ENCODE measurements at places on chromosomes 1 and 21.

- no peak for DNase-seq
These were observed 62.4 kb downstream of the MAP3K21 start for GRCh38 chr1:233389893-233390292.

DNA sequence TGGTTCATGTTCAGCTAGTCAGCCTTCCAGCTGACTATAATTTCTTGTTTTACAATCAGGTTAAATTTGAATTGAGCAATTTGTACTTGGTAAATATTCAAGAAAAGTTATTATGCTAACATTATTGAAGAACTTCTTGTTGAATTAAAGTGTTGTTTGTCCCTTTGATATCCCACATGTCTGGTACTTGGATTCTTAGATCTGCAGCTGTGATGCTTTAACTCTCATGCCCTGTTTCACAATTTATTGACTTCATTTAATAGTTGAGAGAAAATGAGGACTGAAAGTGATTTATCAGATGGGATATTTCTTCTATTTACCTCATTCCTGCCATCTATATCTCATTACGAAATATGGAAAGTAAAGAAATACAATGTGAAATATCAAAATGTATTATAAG is 92.8 kb downstream of the FASLG start:
- DNase-seq = no peak

DNA sequence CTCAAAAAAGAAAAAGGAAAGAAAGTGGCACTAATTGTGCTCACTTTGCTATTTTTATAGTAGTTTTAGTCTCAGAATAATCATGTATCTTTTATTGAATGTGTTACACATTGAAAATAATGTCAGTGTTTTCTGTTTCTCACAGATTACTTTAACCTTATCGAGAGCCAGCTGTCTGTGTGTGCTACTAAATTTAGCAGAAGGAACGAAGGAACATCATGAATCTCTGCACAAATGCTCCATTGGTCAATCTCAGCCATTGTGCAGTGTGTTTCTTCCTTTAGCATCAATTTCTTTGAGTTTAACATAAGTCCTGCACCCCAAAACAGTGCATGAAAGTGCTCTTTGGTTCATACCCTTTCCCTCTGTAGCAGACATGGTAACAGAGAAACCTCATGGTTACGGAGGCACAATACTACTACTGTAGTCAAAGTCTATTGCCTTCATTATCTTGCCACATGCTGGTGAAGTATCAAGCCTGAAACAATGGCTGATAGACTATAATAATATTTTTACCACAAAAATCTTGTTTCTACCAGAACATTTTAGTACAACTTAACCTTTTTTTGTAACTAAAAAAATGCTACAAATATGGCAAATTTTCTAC is 310.0 kb downstream of the HMCN1 start:
- DNase-seq = no peak

DNA sequence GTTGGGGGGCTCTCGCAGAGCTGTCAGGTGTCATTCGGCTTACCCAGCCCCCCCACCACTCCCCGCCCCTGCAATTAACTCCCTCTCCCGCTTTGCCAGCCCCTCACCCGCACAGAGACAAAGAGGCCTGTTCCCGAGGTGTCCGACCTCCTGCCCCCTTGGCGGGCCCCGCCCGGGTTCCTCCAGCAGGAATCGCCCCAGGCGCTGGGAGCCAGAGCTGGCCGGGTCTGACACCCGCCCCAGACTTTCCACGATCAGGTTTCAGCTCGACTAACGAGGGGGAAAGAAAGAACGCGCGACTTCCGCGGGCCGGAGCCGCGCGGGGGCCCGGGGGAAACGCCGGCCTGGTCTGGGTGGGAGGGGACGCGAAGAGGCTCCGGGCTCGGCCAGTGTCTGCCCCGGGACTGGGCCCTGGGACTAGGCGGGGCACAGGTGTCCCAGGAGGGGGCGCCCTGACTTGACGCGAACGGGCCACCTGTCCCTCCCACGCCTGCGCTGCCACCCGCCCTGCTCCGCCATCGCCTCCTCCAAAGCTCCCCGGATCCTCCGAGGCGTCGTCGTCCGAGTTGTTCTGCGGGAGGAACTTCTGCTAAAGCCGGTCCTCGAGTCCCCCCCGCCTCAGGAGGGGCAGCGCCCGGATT is 36.4 kb upstream of the HHAT start:
- no peak for DNase-seq

GRCh38 chr1:1684031-1684681 is 8.4 kb downstream of the SLC35E2B start:
- DNase-seq = no peak

DNA sequence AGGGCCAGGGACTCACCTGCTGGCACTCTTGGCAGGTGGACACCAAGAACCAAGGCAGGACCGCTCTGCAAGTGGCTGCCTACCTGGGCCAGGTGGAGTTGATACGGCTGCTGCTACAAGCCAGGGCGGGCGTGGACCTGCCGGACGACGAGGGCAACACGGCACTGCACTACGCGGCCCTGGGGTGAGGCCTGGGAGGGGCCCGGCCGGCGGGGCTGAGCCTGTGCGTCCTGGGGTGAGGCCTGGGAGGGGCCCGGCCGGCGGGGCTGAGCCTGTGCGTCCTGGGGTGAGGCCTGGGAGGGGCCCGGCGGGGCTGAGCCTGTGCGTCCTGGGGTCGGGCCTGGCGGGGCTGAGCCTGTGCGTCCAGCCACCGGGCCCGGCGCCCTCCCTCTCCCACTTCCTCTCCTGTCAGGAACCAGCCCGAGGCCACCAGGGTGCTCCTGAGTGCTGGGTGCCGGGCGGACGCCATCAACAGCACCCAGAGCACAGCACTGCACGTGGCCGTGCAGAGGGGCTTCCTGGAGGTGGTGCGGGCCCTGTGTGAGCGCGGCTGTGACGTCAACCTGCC is 4.6 kb upstream of the MMP23B start:
- no peak for DNase-seq

- DNase-seq = no peak
These were observed 135.9 kb downstream of the ACBD6 start for GRCh38 chr1:180366371-180367068.

GRCh38 chr1:180415985-180416633 is 86.3 kb downstream of the ACBD6 start:
- DNase-seq = peak; percentile 59

- DNase-seq = no peak
These were observed 139.3 kb upstream of the NFIA start for GRCh38 chr1:60942896-60943638.

DNA sequence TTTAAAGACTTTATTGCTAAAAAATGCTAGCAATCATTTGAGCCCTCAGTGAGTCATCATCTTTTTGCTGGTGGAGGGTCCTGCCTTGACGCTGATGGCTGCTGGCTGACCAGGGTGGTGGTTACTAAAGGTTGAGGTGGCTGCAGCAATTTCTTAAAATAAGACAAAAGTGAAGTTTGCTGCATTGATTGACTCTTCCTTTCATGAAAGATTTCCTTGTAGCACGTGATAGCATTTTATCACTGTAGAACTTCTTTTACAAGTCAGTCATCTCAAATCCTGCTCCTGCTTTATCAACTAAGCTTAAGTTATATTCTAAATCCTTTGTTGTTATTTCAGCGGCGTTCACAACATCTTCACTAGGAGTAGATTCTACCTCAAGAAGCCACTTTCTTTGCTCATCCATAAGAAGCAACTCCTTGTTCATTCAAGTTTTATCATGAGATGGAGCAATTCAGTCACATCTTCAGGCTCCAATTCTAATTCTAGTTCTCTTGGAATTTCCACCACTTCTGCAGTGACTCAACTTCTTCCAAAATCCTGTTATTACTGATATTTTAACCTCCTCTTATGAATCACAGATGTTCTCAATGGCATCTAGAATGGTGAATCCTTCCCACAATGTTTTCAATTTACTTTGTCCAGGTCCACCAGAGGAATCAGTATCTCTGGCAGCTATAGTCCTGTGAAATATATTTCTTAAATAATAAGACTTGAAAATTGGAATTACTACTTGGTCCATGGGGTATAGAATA is 17.6 kb upstream of the RGS1 start:
- DNase-seq = no peak

DNA sequence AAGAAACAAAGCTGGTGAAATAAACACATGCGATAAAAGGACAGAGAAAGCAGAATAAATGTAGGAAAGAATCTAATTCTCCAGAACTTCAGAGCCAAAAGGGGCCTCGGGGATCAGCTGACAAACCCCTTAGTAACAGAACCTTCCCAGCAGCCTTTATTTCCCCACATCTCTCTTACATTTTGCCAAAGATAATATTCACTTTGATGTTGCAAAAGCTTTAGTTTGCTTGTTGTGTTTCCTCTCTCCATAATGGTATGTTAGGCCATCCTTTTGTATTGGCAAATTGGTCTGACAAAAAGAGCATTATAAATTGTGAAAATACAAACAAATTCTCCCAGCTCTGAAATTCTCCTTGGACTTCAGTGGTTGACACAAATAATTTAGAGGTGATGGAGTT is 54.9 kb downstream of the OPTC start:
- no peak for DNase-seq

GRCh38 chr1:171343727-171344472 is 29.9 kb downstream of the FMO4 start:
- DNase-seq = no peak

DNA sequence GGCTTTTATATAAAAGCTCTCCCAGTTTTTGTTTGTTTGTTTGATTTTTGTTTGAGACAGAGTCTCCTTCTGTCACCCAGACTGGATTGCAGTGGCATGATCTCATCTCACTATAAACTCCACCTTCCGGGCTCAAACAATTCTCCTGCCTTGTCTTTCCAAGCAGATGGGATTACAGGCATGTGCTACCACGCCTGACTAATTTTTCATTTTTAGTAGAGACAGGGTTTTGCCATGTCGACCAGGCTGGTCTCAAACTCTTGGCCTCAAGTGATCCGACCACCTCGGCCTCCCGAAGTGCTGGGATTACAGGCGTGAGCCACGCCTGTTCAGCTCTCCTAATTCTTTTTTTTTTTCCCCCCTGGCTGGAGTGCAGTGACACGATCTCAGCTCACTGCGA is 4.4 kb downstream of the PCAT6 start:
- no peak for DNase-seq

GRCh38 chr1:166597516-166597915 is 241.8 kb upstream of the POGK start:
- no peak for DNase-seq

DNA sequence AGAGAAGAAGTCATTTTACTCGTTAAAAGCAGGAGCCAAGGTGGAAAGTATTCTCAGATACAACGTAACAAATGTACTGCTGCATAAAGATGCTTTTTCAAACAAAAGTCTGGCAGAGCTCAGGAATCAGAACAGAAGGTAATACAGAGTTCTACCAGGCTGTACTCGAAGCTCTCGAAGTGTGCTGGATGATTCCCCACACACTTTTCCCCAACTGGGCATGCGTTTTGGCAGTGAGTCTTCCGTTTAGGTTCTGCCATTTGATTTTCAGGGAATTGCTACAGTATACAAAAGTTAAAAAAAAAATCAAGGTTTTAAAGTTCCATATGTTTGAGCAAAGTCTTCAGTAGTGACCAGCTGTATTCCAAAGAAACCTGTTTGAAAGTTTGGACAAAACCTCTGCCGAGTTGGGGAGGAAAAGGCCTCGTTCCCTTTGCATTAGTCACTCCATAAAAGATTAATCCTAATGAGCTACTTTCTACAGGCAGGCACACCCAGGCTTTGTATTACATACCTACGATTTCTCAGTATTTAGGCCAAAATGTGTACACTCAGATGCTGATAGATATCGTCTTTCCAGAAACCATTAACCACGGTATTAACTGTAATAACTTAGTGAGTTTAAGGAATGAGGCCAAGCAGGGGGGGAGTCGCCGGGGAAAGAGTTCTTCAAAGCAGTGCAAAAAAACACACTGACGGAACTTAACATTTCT is 477.1 kb downstream of the LMO4 start:
- peak; percentile 44 for DNase-seq
